ENCODE measurements at places on chromosomes 4 and X.

- DNase-seq: no peak
Observed at GRCh38 chr4:144594471-144594986, 51.4 kb upstream of the HHIP start.

DNA sequence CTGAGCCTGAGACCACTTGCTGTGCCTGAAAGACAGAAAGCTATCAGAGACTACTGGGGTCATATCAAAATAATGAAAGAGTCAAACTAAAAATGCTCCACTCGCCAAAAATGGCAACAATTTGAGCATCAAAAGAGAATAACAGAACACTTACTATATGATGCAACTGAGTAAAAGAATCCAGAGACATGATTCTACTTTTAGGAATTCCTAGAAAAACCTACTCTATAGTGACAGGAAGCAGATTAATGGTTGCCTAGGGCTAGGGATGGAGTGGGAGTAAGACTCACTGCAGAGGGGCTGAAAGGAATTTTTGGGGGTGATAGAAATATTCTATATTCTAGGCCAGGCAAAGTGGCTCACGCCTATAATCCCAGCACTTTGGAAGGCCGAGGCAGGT lies 29.4 kb upstream of the SLAIN2 start:
- no peak for DNase-seq

DNA sequence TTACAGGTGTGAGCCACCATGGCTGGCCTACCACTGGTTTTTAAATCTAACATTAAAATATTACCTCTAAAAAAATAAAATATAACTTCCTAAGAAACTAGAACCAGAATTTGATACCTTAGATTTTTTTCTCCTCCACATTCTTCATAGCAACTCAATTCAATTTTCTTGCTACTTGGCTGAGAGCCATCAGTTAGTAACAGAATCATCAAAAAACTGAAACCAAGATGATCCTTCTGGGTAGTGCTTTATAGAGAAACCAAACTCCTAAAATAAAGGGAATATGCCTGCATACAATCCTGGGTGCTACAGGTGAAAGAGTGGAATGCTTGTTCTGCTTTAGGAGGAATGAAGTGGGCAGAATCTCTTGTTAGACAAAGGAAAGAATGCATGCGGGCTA lies 64.4 kb downstream of the RPS3A start:
- no peak for DNase-seq

- DNase-seq: no peak
Observed at GRCh38 chr4:157713342-157713741, 459.5 kb downstream of the GASK1B start.

DNA sequence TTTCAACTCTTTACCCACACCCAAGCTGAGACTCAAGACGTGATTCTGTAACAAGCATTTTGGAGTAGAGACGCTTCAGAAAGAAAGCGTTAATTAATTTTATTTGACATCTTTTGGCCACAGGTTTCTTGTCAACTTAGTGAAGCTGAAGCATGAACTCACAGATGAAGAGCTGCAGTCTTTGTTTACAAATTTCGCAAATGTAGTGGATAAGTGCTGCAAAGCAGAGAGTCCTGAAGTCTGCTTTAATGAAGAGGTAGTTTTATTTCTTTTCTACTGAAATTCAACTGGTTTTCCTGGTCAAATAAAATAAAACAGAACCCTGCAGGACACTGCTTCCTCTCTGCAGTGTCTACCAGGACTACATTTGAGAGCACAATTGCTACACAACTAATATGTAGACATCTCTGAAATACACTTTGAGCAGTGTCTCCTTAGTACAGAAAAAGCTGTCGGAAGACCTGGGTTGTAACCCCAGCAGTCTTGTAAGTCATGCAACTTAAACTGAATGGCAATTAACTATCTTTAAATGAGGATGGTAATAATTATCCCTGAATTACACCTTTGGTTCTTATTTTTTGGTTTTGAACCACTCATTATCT lies 20.2 kb downstream of the AFM start:
- no peak for DNase-seq

- DNase-seq: no peak
Observed at GRCh38 chr4:27066591-27066990, 205.9 kb downstream of the STIM2 start.

DNA sequence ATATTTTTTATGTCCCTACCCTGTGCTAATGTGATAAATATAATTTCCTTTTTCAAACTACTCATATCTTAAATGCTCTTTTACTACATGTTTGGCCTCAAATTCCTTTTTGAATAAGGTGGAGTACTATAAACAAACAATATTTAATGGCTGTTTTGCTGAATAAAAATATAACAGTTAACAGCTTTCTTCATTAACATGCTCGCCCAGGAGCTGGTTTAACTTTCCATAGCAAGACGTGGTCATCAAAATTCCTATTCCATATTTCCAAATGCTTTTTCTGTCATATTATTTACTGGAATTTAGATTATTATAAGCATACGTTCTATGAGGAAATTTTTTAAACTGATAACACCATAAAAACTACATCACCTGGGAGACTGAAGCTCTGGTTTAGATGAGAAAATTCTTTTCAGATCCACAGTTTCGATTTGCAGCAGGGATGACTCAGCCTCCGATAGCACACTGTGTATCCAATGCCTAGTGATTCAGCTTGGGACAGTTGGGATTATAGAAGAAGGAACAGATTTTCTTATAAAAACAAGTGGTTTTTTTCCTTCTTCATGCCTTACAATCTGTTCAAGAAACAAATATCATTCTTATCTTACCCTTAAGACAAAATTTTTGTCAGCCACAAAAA lies 129.1 kb downstream of the FBXO8 start:
- DNase-seq: no peak

DNA sequence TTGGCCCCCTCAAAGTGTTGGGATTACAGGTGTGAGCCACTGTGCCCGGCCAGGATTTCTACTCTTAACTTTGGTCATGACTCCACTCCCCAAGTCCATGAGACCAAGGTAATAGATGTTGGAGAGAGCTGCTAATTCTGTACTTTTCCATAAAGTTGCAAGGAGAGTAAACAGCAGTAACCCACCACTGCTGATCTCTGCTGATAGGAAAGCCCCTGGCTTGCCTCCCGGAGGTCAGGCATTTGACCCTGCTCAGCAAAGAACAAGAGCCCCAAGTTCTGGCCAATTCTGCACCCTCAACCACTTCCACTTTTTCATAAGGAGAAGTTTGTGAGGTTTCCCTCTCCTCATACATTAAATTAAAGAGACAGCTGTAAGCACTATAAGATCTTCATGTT lies 143.0 kb downstream of the RASL11B start:
- DNase-seq: no peak

- DNase-seq: no peak
Observed at GRCh38 chr4:158015241-158015640, 157.6 kb downstream of the GASK1B start.

DNA sequence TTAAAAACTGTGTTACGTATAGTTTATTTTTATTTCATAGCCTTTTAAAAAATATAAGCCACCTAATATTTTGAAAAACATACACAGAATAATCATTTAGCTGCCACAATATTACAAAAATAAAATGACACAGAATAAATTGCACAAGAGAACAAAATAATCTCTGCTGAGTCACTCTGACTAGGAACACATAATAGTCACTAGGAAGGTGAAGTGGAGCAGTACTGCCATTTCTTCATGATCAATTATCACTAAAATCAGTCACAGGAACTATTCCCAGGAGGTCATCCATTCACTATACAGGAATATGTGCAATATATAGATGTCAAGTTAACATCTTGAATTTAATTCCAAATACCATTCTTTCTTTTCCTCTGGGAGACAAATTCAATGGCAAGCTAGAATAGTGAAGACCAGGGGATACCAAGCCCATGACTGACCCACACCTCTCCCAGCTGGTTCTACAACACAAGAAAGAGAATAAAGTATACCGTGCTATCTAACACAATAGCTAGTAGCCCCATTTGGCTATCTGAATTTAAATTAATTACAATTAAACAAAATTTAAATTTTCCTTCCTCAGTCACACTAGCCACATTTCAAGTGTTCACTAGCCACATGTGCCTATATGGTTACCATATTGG lies 5.9 kb downstream of the SMIM43 start:
- no peak for DNase-seq

- no peak for DNase-seq
Observed at GRCh38 chr4:163556650-163557391, 62.3 kb downstream of the TMA16 start.

GRCh38 chr4:120733054-120733453 lies 189.5 kb downstream of the PRDM5 start:
- no peak for DNase-seq

GRCh38 chr4:39613093-39613656 lies 25.5 kb downstream of the SMIM14 start:
- DNase-seq: no peak

- no peak for DNase-seq
Observed at GRCh38 chr4:1416051-1416947, 10.1 kb upstream of the NKX1-1 start.

- DNase-seq: no peak
Observed at GRCh38 chrX:114675365-114675764, 91.5 kb downstream of the HTR2C start.

DNA sequence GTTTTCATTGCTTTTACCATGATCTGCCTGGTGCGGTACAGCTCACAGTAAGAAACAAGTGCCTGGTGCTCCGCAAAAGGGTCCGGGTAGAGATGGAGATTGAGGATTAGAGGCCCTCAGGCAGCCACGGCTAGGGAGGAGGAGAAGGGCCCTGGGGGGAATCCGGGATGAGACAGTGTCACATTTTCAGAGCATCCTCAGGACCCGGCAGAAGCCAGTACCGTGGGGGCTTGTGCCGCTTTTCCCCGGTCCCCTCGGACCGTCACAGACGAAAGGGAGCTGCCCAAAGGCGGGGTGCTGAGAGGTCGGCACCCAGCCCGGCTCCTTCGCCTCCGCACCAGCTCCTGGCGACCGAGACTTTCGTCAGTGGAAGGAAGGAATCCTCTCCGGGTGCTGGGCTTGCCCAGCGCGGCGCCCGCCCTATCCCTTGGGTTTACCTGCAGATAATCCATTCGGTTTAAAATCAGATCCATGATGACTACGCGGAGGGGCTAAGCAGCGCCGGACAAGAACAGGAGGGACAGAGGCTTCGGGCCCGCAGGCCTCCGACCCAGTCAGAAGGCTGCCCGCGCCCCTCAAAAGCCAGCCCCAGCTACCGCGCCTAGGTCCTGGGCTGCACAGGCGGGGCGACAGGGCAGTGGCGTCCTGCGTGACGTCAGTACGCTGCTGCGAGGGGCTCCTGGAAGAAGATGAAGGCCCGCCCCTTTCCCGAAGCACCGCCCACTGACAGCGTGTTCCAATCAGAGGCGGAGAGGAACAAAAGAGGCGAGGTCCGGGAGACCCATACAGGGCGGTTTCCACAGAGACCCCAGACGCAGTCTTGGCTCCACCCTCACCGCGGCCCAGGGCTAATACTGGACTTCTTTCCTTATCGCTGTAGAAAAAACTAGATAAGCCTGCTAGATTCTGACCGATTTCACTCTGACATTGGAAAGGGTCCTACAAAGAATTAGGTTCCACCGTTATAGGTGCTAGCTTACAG lies at the start of gene BBS7:
BBS7 (minus strand) TSS at position 634 of the 982 bp plus-strand sequence; CDS start at position 473, 161 bp downstream.
- peak; percentile 98 for DNase-seq

- no peak for DNase-seq
Observed at GRCh38 chrX:9628779-9629493, 136.7 kb downstream of the GPR143 start.

GRCh38 chrX:48559636-48560035 lies 14.6 kb upstream of the RBM3 start:
- no peak for DNase-seq

- DNase-seq: no peak
Observed at GRCh38 chr4:80419946-80420345, 84.4 kb downstream of the CFAP299 start.

DNA sequence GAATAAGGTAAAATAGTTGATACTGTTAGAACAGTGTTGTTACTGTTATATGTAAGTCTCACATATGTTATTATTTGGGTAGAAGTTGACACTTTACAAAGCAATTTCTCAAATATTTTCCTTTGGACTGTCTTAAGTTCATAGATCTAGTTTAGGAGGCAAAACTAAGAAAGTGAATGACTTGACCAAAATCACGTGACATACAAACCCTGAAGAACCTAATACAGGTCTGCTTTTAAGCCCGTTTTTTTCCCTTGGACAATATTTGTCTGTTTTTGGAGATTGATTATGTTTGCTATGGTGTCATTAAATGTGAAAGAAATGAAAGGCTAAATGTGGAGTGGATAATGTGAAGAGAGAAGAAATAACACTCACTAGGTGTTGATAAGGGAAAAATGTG lies 644.9 kb upstream of the PITX2 start:
- DNase-seq: no peak

- DNase-seq: no peak
Observed at GRCh38 chr4:41363384-41363981, 106.8 kb downstream of the UCHL1 start.

DNA sequence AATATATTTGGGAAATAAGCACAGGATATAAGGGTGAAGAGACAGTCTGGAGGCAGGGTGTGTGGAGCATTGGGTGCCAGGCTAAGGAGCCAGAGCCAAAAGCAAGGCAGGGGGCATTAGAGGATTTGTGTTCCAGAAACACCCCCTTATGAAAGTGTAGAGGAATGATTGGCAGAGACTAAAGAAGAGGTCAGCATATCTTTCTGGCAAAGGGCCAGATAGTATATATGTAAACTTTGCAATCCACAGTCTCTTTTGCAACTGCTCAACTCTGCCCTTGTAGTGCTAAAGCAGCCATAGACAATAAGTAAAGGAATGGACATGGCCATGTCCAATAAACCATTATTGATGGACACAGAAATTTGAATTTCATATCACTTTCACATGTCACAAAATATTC lies 3.6 kb upstream of the SLC9A6 start:
- DNase-seq: no peak

GRCh38 chrX:17805120-17805519 lies 56.0 kb downstream of the RAI2 start:
- no peak for DNase-seq

DNA sequence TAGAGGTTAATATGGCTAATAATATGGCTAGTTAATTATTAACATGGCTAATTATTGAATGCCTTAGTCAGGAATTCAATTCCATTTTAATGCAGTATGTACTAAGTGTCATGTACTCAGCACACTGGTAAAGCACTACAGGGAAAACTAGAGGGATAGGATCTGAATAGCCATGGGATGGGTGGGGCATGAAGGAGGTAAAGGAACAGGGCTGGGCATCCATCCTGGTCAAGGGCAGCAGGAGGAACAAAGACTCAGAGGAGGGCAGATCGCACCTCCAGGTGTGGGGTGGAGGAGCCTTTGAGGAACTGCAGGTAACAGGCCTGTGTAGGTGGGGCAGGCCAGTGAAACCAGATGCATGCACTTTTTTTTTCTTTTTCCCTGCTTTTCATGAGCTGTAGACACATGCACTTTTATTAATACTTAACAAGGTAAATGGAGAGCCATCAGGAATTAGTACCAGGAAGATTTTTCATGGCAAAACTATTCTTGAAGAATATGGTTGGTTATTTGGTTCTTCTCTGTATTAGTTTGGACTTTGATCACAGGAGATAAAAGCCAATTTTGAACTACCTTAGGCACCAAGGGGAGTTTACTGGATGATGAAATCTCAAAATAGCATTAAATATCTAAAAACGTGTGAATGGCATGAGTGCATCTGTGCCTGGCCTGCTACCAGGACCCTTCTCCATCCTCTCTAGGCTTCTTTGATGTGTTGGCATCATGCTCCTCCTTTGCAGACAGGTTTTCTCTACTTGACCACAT lies 88.3 kb downstream of the CC2D2A start:
- DNase-seq: no peak

- no peak for DNase-seq
Observed at GRCh38 chrX:148020329-148020728, 39.2 kb downstream of the FMR1NB start.
